Cerebellum (tissue), 4 donors: ENCODE measurements at places on chromosomes 2 and 18.

DNA sequence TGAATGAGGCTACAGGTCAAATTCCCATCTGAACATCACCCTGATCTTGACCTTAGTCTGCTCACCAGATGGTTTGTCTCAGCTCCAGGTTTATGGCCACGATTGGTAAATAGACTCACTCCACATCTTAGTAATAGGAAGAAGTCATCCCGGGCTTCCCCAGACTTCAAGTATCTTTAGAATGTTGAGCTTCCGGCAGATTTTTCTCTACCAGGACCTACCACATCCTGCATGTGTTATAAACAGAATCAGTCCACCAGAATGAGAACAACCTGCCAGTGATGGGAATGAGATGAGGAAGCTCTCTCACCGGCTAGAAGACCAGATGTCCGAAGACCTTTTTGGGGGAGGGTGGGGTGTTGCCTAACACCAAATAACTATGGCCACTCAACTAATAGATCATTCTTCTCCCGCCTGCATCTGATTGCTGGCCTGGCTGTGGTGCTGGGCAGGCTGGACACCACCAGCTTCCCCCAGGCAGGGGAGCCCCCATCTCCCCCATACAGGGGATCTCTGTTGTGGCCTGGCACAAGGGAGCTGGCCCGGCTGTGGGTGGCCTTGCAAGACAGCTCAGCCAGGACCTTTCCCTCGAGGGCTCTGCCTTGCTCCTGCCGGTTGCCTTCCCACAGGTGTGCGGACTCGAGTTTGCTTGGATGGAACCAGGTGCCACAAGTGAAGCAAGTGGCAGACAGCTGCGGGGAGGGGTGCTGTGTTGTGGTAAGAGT lies 88.5 kb downstream of the SH3RF3 start:
- no peak for DNase-seq

DNA sequence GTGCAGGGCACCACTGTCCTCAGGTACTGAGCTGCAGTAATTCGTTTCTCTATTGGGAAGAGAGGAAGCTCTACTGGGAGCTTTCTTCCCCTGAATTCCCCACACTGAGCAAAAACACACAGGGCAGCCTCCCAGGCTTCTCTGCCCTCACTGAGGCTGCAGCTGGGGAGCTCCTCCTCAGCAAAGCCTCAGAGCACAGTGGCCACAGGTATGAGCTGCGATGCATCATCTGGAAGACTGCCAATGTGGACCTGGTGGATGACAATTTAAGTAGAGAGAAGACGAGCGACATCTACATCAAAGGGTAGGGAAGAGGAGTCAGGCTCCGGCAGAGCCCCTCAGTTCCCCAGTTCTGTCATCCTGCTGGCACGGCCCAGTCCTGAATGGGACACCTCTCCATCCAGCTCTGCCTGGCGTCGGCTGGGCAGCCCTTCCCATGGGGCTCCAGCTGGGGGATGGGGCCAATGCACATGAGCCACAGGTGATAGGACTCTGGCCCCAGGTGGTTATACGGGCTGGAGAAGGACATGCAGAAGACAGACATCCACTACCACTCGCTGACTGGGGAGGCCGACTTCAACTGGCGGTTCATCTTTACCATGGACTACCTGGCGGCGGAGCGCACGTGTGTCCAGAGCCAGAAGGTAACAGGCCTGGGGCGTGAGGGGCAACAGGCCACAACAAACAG lies 37.6 kb downstream of the LMAN2L start:
- DNase-seq = no peak

DNA sequence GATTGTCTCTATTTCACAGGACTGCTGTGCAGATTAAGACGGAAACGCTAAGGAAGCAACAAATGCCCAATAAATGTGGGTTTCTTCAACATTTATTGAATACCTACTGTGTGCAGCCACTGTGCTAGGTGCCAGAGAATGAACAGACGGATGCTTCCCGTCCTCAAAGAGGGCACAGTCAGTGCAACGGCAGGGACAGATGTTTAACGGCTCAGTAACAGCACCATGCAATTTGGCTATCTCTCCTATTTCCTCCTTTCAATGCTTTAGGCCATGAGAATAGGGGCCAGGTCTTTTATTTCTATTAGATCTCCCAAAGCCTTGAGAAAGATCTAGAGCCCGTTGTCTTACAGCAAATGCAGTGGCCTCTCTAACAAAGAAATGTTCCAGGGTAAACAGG lies 7.2 kb downstream of the EDAR start:
- no peak for DNase-seq

GRCh38 chr2:14569294-14569693 lies 63.2 kb upstream of the LRATD1 start:
- DNase-seq = no peak
